NCI-H460 (cell line): ENCODE measurements at places on chromosomes 13 and 19.

DNA sequence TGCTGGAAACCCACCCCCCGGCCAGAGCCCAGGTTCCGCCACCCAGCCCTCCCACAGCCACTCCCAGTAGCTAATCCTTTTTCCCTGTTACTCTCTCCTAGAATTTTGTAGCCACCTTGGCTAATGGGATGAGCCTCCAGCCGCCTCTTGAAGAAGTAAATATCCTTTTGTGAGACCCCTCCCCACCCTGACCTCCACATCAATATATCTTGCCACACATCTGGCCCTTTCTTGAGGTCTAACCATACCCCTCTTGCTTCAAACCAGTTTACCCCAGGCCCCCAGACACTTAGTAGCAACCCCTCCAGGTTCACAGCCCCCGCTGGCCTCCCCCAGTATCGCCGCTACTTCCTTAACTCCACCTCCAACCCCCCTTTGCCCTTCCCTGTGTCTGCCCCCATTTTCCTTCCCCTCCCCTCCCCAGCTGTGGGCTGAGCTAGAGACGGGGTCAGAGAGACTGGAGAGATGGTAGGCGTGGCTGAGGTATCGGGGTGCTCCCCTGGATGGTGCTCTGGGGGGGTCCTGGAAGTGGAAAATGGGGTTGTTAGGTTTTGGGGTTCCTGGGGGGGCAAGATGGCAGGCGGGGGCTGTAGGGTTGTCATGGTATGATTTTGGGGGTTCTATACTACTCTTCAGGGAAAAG lies 2.8 kb downstream of the PRMT1 start:
- DNase-seq = no peak

- no peak for DNase-seq
These were observed 1.0 kb upstream of the CRYL1 start for GRCh38 chr13:20526664-20527063.

- no peak for DNase-seq
These were observed 1044.3 kb downstream of the DIAPH3 start for GRCh38 chr13:59119475-59119874.

DNA sequence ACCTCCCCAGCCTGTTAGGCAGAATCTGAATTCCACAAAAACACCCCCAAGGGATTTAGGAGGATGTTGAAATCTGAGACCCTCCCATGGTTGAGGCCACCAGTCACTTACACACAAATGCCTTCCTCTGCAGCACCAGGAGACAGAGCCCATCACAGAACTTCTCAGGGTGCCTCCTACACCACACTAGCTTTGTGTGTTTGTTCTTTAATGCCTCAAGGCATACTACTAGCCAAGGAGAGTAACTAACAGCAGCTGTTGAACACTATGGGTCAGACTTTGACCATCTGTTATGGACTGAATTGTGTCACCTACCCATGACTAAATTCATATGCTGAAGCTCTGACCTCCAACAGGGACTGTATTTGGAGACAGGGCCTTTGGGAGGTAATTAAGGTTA lies 9.5 kb upstream of the MED26 start:
- no peak for DNase-seq
